ENCODE measurements at places on chromosomes 11 and 22.

GRCh38 chr11:14842002-14842401 lies 50.0 kb downstream of the CYP2R1 start:
- DNase-seq = no peak

GRCh38 chr11:75547617-75548058 lies 14.4 kb upstream of the SERPINH1 start:
- peak; percentile 76 for DNase-seq

DNA sequence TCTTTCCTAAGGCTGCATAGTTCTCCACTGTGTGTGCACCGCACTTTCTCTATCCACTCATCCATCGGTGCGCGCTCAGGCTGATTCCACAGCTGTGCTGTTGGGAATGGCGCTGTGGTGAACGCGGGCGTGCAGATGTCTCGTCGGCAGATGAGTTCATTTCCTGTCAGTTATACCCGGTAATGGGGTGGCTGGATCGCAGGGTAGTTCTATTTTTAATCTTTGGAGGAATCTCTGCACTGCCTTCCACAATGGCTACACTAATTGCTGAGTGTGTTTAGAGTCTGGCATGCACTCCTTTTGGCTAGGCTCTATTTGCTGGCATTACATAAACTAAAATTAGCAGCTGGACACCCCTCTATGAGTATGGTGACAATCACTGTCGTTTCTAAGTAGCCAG lies 27.9 kb upstream of the KRTAP5-7 start:
- no peak for DNase-seq

DNA sequence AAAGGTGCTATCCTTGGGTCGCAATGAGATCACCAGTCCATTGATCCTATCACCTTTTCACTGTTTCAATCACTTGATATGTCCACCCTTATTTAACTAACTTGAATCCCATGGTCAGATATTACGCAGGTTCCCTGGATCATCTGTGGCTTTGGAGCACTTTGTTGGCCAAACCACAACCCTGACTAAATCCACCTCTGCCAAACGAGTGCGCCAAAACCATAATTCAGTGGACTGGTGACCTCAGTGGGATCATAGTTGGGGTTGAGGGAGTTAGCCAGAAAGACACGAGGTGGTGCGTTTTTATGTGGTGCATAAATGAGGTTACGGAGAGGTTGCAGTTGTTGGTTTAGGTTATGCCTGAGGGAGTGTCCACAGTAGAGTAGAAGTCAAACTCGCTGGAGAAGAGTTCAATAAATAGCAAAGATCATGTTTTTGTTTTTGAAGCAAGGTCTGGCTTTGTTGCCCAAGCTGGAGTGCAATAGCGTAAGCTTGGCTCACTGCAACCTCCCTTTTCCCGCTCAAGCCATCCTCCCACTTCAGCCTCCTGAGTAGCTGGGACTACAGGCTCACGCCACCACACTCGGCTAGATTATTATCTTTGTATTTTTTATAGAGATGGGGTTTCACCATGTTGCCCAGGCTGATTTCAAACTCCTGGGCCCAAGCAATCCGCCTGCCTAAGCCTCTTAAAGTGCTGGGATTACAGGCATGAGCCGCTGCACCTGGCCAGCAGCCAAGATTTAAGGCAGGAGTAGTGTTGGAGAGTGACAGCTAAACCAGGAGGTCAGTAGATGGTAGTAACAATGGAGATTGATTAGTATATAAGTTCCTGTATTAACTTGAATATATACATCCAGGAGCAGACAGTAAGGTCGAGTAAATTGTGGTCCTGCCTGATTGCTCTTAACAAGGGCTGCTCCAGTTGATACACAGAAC lies 4.5 kb downstream of the FOXR1 start:
- no peak for DNase-seq
